Activated T-helper 2 cell treated with anti-CD3 and anti-CD28 coated beads, Interferon-gamma antibody, Interleukin-2, Interleukin-4, amounts not matched to agents 10 μg/mL and 5 μg/mL and 100 μg/mL, durations not matched to agents 14 hours and 24 hours and 36 hours (primary cell): ENCODE measurements at places on chromosomes 11 and 22. TPM values are rescaled to one million over a fixed set of nuclear protein-coding genes. Genes with fewer than 3 reads are reported as not detected.

GRCh38 chr11:18731949-18732821 lies 6.2 kb upstream of the IGSF22 start:
- H3K4me3 ChIP-seq = no peak overlapping the region
- no peak overlapping the region for H3K27ac ChIP-seq
- peaks cover 10% of the 10 kb centered on the region for H3K27me3 ChIP-seq
- H3K4me1 ChIP-seq = peaks cover 2% of the 10 kb centered on the region

GRCh38 chr11:11217289-11217928 lies 135.6 kb downstream of the CSNK2A3 start:
- H3K4me1 ChIP-seq = no peaks in the 10 kb centered on the region
- H3K27ac ChIP-seq = no peak overlapping the region
- H3K27me3 ChIP-seq = peaks cover 6% of the 10 kb centered on the region

DNA sequence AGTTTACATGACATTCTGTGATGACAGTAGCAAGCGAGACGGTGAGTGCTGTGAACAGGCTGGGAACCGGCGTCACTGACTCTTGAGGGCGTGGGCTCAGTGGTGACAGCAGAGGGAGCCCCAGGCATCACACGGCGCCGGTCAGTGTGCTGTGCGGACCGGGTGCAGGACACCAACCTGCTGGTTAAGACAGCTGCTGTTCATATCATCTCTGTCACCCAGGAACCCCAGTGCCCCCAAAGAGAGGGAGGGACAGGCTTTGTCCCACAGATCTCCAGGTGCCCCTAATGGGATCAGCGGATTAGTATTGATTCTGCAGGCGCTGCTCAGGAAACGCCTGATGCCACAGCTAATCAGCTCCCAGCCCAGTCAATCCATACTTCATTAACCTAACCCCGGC lies 18.4 kb downstream of the B3GAT1 start:
- H3K27ac ChIP-seq = no peak overlapping the region
- no peak for DNase-seq
- no peak overlapping the region for H3K4me3 ChIP-seq

DNA sequence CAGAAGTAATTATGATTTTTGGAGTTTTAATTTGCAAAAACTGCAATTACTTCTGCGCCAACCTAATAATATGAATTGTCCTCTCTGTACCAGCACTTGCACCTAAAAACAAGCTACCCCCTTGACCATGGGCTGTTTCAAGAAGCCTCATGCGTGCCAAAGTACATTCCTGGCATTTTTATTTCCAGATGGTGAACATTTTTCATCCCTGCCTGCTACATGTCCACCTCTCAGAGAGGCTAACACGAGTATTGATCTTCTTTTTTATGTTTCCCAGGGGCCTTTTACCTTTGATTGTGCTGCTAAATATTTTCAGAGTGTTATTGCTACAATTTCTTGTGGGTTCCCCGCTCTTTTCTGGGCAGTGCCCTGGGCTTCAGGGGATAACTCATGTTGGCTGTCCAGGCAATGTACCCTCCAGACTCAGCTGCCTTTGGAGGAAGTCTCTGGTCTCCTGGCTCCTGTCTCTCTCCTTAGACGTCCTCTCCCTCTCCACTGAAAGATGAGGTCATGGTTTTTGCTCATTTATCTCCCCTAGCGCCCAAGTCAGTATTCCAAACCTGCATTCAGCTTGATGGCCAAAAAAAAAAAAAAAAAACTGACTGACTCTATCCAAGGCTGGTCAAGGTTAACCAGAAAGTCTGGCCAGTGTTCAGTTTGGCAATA lies 86.2 kb upstream of the ASPHD2 start:
- DNase-seq = no peak
- no peak overlapping the region for H3K27ac ChIP-seq
- H3K4me1 ChIP-seq = no peaks in the 10 kb centered on the region
- no peak overlapping the region for H3K4me3 ChIP-seq
- peaks cover 11% of the 10 kb centered on the region for H3K27me3 ChIP-seq

DNA sequence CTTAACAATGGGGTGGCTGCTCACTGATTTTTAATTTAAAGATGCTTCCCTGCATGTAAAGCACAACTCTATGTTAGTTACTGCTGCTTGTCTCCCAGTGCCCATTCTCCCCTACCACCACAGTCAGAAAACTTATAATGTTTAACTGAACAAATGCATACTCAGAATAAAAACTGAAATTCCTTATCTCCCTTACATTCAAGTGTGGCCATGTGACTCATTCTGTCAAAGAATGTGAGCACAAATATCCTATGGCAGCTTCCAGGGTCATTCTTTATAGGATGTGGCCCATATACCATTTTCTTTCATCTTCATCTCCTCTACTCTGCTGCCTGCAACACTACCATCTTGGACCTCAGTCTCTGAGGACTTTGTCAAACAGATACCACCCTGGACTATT lies 374.8 kb downstream of the DYNC2H1 start:
- H3K4me1 ChIP-seq = peaks cover 6% of the 10 kb centered on the region
- no peak for DNase-seq
- no peak overlapping the region for H3K27ac ChIP-seq
- no peak overlapping the region for H3K4me3 ChIP-seq

The TEX12 gene
- 0.57 TPM in 1 of 2 replicates, not detected in the other for total RNA-seq

The APOBEC3A gene
- not detected in 2 replicates for total RNA-seq

The OR52A1 gene
- total RNA-seq = not detected in 2 replicates

The LAYN gene
- total RNA-seq = 15.8 and 16.5 TPM in 2 replicates

The LIPT2 gene
- 5.3 and 5.7 TPM in 2 replicates for total RNA-seq

The MMP27 gene
- not detected in 2 replicates for total RNA-seq
